Aorta (tissue), 5 donors: ENCODE measurements at places on chromosomes 5 and 9. TPM values are rescaled to one million over a fixed set of nuclear protein-coding genes. Genes with fewer than 3 reads are reported as not detected.

The FIBCD1 gene
- total RNA-seq = not detected

DNA sequence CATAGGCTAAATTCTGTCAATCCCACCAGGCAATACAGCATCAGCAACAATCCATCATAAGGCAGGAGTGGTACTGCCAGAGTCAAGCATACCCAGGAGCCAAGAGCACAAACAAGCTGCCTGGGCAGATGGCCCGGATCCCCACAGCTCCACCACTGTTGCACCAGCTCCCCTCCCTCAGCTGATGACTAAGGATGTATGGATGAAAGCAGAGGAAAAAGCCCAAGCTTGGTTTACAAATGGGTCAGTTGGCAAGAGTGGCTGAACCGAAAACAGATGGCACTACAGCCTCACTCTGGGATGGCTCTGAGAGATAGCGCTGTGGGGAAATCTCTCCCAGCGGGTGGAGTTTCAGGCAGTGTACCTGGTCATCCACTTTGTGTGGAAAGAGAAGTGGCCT is 29.4 kb downstream of the DROSHA start:
- H3K36me3 ChIP-seq = peaks cover 16% of the 10 kb centered on the region
- no peak overlapping the region for H3K4me3 ChIP-seq
- no peak overlapping the region for H3K27ac ChIP-seq
- H3K4me1 ChIP-seq = no peaks in the 10 kb centered on the region
- DNase-seq = no peak
- H3K27me3 ChIP-seq = no peaks in the 10 kb centered on the region

DNA sequence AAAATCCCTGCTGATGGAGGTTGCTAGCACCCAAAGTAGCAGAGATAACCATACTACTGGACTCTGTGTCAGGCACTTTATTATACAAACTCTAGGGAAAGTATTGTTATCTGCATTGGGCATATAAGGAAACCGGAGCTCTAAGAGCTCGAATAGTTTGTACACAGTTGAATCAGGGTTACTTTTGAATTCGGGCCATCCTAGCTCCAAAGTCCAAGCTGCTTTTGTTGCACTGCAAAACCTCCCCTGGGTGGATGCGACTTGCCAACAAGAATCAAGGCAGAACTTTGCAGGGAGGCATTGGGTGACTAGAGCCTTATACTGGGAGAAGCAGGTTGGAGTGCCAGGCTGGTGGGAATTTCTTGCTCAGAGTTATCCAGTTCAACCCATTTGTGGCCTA is 435.1 kb downstream of the SPATA31D1 start:
- H3K36me3 ChIP-seq = no peaks in the 10 kb centered on the region
- no peak overlapping the region for H3K27ac ChIP-seq
- no peak overlapping the region for H3K4me3 ChIP-seq
- DNase-seq = no peak
- H3K27me3 ChIP-seq = no peaks in the 10 kb centered on the region

DNA sequence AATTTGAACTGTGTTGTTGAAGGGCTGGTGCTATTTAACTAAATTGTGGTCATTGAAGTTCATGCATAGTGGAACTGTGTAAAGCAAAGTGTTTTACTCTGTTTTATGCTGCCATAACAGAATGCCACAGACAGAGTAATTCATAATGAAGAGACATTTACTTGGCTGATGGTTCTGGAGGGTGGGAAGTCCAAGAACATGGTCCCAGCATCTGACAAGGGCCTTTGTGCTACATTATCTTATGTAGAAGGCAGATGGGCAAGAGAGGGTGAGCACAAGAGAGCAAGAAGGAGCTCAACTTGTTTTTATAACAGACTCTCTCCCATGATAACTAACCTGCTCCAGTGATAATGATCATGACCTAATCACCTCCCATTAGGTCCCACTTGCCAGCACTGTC is 101.9 kb upstream of the NR3C1 start:
- no peak for DNase-seq
- no peaks in the 10 kb centered on the region for H3K27me3 ChIP-seq
- H3K4me3 ChIP-seq = no peak overlapping the region
- H3K27ac ChIP-seq = no peak overlapping the region
- H3K4me1 ChIP-seq = no peaks in the 10 kb centered on the region
